Body of pancreas (tissue), 4 donors: ENCODE measurements at places on chromosomes 11 and 22. TPM values are rescaled to one million over a fixed set of nuclear protein-coding genes. Genes with fewer than 3 reads are reported as not detected.

CLMP gene
- total RNA-seq = 10.1 TPM

NR1H3 gene
- total RNA-seq = 17.9 TPM

LDHAL6A gene
- not detected for total RNA-seq

MS4A4E gene
- not detected for total RNA-seq

ZNF215 gene
- total RNA-seq = 4.9 TPM

RHOD gene
- total RNA-seq = 33.5 TPM

SAA2 gene
- total RNA-seq = 18.1 TPM

NLRP10 gene
- not detected for total RNA-seq

PHOX2A gene
- not detected for total RNA-seq

ZFP91 gene
- total RNA-seq = 25.7 TPM

HEPHL1 gene
- total RNA-seq = not detected

RAB39A gene
- not detected for total RNA-seq

CBLIF gene
- not detected for total RNA-seq

YWHAH gene
- total RNA-seq = 62.6 TPM

CCDC88B gene
- total RNA-seq = 8.8 TPM

PYGM gene
- total RNA-seq = 4.3 TPM

BBS1 gene
- total RNA-seq = 49.0 TPM

DDB1 gene
- total RNA-seq = 70.6 TPM

TREH gene
- not detected for total RNA-seq

KCNK7 gene
- 0.66 TPM for total RNA-seq

TSGA10IP gene
- total RNA-seq = not detected

TRPM5 gene
- total RNA-seq = under 0.01 TPM

MUC5AC gene
- total RNA-seq = under 0.01 TPM

UPK3A gene
- not detected for total RNA-seq

OR51B2 gene
- not detected for total RNA-seq

GALNT18 gene
- total RNA-seq = 7.3 TPM

FGF19 gene
- not detected for total RNA-seq

OTOG gene
- total RNA-seq = not detected

GGTLC3 gene
- total RNA-seq = not detected

C11orf91 gene
- not detected for total RNA-seq

FJX1 gene
- total RNA-seq = 4.2 TPM

LMO2 gene
- total RNA-seq = 8.0 TPM

RNF141 gene
- total RNA-seq = 23.1 TPM

MS4A12 gene
- not detected for total RNA-seq

OR8G1 gene
- total RNA-seq = not detected

CFAP300 gene
- total RNA-seq = 0.52 TPM

TOMT gene
- not detected for total RNA-seq

CD3G gene
- not detected for total RNA-seq

DCDC1 gene
- 0.33 TPM for total RNA-seq

CDON gene
- 7.3 TPM for total RNA-seq

RIMBP3B gene
- total RNA-seq = not detected

CEP126 gene
- total RNA-seq = 4.0 TPM

SORL1 gene
- 26.5 TPM for total RNA-seq

LRRC74B gene
- not detected for total RNA-seq

ZDHHC5 gene
- 17.6 TPM for total RNA-seq

PLAAT5 gene
- total RNA-seq = 9.6 TPM

ACR gene
- total RNA-seq = not detected

IZUMO1R gene
- not detected for total RNA-seq

NRIP3 gene
- total RNA-seq = 2.1 TPM

FGF4 gene
- not detected for total RNA-seq

TBX10 gene
- total RNA-seq = not detected

OR10D3 gene
- total RNA-seq = not detected

ELMOD1 gene
- total RNA-seq = not detected

NDUFA6 gene
- total RNA-seq = 30.3 TPM

SLC37A4 gene
- 90.3 TPM for total RNA-seq

ATP5MG gene
- 91.3 TPM for total RNA-seq

PGM2L1 gene
- 5.2 TPM for total RNA-seq

TPBGL gene
- total RNA-seq = 0.26 TPM
